ENCODE measurements at places on chromosomes 5 and 9. TPM values are rescaled to one million over a fixed set of nuclear protein-coding genes. Genes with fewer than 3 reads are reported as not detected.
A peak's percentile ranks its signal among the peaks of the same experiment; 100 is the strongest.

DNA sequence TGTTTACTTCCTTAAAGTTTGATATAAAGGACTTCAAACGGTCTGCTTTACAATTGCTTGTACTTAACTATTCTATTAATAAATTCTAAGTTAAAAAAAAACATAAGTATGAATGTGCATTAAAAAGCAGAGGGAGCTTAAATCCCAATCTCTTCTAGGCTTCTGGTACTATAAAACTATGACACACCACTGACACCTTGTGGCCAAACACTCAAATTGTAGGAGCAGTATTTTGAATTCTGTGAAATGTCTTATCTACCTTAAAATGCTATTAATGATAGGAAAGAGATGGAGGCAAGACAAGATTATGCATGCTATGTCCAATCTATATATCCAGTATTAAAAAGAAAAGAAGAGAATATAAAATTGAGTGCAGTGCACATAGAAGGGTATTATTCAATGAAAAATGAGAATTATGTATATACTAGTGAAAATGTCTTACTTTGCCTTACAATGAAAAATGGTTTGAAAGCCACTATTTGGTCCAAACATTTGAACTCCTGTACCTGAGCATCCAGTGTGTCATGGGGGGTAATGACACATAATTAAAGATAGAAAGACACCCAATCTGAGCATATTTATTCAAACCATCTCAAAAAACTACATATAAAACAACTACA, 87.6 kb downstream of the ERP44 start:
- H3K27me3 ChIP-seq = no peaks in the 10 kb centered on the region
- peaks cover 22% of the 10 kb centered on the region for H3K36me3 ChIP-seq
- DNase-seq = peak; percentile 67
- no peaks in the 10 kb centered on the region for H3K4me1 ChIP-seq
- no peak overlapping the region for H3K27ac ChIP-seq

GRCh38 chr9:121160025-121160424, 41.6 kb downstream of the RAB14 start:
- peak overlapping the region; percentile 86 for H3K27ac ChIP-seq
- DNase-seq = no peak
- H3K4me3 ChIP-seq = no peak overlapping the region
- peaks cover 49% of the 10 kb centered on the region for H3K36me3 ChIP-seq
- peaks cover 22% of the 10 kb centered on the region for H3K4me1 ChIP-seq

DNA sequence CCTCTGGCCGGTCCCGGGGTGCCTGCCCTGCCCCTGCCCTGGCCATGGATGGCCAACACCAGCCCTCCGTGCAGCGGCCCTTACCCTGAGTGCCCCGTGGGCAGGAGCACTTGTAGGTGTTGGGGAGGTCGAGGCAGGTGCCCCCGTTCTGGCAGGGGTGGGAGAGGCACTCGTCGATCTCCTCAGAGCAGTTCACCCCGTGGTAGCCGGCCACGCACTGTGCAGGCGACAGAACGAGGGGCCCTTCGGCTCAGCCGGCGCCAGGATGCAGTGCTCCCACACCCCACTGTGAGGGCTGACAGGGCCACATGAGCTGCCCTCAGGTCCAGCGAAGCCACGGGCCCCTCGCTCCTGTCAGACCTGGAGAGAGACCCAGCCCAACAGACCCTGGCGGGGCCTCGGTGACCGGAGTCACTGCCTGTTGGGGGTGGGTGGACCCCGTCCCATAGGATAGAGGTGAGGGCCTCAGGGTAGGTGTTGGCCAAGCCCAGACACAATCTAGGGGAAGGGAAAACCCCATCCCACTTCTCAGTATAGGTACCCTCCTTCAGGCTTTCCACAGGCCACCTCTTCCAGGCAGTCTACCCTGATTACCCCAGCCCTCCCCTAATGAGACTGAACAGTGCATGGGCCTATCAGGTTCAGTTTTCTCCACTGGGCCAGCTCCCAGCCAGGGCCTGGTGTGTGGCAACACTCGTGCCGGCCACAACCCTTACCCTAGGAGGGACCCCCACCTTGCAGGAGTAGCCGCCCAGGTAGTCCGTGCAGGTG, 24.6 kb upstream of the SEC16A start:
- no peak for DNase-seq
- no peak overlapping the region for H3K4me3 ChIP-seq
- H3K4me1 ChIP-seq = no peaks in the 10 kb centered on the region
- peaks cover 4% of the 10 kb centered on the region for H3K36me3 ChIP-seq
- H3K27me3 ChIP-seq = no peaks in the 10 kb centered on the region
- no peak overlapping the region for H3K27ac ChIP-seq

GRCh38 chr5:6592601-6593000, 40.2 kb downstream of the NSUN2 start:
- DNase-seq = no peak
- peaks cover 4% of the 10 kb centered on the region for H3K27me3 ChIP-seq
- peaks cover 18% of the 10 kb centered on the region for H3K36me3 ChIP-seq
- H3K4me1 ChIP-seq = no peaks in the 10 kb centered on the region
- no peak overlapping the region for H3K4me3 ChIP-seq

- no peaks in the 10 kb centered on the region for H3K4me1 ChIP-seq
- H3K4me3 ChIP-seq = no peak overlapping the region
- H3K36me3 ChIP-seq = no peaks in the 10 kb centered on the region
- DNase-seq = no peak
Observed at GRCh38 chr5:65262649-65263059, 219.1 kb downstream of the ADAMTS6 start.

DNA sequence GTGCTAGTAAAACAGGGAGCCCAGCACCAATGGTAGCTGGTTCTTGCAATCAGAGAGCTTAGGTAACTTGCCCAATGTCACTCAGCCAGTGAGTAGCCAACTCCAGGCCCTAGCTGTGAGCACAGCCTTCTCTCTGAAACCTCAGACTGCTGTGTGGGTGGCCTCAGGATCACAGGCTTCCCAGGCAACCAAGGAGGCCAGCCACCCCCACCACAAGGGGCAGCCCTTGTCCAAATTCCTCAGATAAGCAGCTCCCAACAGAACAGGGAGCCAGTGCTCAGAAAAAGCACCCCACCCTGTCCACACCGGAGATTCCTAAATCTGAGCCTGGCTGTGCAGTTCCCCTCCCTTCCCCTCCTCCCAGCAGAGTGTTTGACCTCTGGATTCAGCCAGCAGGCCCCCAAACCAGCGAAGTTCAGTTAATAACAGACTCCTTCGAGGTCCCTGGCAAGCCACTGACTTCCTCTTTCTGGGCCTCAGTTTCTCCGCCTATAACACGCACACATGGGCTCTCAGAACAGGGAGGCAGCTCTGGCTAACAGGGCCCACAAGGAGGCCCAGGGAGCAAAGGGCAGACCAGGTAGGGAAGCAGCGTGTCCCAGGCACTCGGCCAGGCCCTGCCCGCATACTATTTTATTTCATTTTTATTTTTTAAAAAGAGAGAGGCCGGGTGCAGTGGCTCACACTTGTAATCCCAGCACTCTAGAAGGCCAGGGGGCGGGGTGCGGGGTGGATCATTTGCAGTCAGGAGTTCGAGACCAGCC, 2.7 kb downstream of the EEIG1 start:
- H3K27me3 ChIP-seq = no peaks in the 10 kb centered on the region
- H3K36me3 ChIP-seq = peaks cover 38% of the 10 kb centered on the region
- peak overlapping the region; percentile 94 for H3K4me3 ChIP-seq
- peak overlapping the region; percentile 87 for H3K27ac ChIP-seq
- peaks cover 51% of the 10 kb centered on the region for H3K4me1 ChIP-seq

GRCh38 chr5:176803943-176804498, 6.3 kb upstream of the UNC5A start:
- no peak overlapping the region for H3K27ac ChIP-seq
- H3K27me3 ChIP-seq = peaks cover 42% of the 10 kb centered on the region
- H3K4me3 ChIP-seq = no peak overlapping the region
- peak; percentile 43 for DNase-seq
- no peaks in the 10 kb centered on the region for H3K36me3 ChIP-seq
- H3K4me1 ChIP-seq = peaks cover under 1% of the 10 kb centered on the region

DNA sequence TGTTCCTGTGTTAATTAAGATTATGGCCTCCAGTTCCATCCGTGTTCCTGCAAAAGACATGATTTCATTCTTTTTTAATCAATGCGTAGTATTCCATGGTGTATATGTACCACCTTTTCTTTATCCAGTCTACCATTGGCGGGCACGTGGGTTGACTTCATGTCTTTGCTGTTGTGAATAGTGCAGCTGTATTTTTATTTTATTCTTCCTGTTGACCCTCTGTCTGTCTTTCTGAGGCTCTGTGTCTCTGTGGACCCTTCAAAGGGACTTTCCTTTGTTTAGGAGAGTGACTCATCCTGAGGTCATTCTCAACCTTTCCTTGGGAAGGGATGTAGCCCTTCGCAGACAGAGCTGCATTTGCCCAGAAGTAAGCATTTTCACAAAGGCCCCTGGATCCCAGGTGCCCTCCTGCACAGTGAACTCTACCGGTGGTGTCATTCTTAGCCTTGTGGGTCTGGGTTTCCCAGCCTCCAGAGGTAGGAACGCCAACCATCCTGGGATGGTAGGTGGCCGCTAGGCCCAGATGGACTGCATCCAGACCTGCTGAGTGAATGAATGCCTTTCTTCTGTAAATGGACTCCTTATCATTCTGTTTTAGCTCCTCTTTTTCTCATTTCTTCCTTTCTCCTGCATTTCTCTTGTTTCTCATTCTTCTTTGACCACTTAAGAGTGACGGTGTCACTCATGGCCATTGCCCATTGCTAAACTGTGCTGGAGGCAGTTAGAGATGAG, 22.4 kb downstream of the TRIO start:
- no peak overlapping the region for H3K27ac ChIP-seq
- no peaks in the 10 kb centered on the region for H3K4me1 ChIP-seq
- H3K27me3 ChIP-seq = peaks cover 7% of the 10 kb centered on the region
- H3K36me3 ChIP-seq = no peaks in the 10 kb centered on the region
- no peak for DNase-seq

DNA sequence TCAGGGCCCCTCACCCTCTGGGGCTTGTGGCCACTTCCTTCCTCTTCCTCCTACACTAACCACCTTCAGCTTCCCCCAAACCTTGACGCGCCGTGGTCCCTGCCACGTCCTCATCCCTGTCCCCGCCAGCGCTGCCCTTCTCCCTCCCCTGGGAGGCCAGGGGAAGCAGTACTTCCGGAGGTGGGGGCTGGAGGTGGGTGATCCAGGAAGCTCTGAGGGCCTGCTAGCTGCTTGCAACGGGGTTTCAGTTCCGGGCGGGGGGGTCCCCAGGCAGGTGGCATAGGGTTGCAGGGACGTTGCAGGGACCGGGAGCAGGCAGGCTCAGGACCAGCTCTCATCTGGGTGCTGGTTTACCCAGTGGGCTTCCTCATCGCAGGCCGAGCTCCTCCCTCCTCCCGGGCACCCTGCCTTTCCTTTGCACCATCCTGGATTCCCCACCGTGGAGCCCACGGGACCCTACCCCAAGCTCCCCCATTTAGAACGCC, 70.0 kb downstream of the RXRA start:
- peaks cover 47% of the 10 kb centered on the region for H3K4me1 ChIP-seq
- H3K4me3 ChIP-seq = peak overlapping the region; percentile 61

GRCh38 chr5:74316064-74316603, 324.4 kb downstream of the ENC1 start:
- no peak overlapping the region for H3K27ac ChIP-seq
- H3K27me3 ChIP-seq = peaks cover 18% of the 10 kb centered on the region
- H3K4me1 ChIP-seq = peaks cover 9% of the 10 kb centered on the region
- no peaks in the 10 kb centered on the region for H3K36me3 ChIP-seq
- peak; percentile 52 for DNase-seq
- H3K4me3 ChIP-seq = no peak overlapping the region

GRCh38 chr9:107281922-107282667, 984 bp upstream of the RAD23B start:
- H3K27ac ChIP-seq = peak overlapping the region; percentile 39
- DNase-seq = no peak
- peaks cover 7% of the 10 kb centered on the region for H3K36me3 ChIP-seq
- H3K4me3 ChIP-seq = peak overlapping the region; percentile 86

- no peak overlapping the region for H3K27ac ChIP-seq
- H3K4me1 ChIP-seq = no peaks in the 10 kb centered on the region
- no peak for DNase-seq
- no peak overlapping the region for H3K4me3 ChIP-seq
- H3K36me3 ChIP-seq = no peaks in the 10 kb centered on the region
- H3K27me3 ChIP-seq = peaks cover 2% of the 10 kb centered on the region
Observed at GRCh38 chr5:127305493-127305892, 14.9 kb downstream of the MEGF10 start.

GRCh38 chr9:115058175-115058574, 59.8 kb downstream of the TNC start:
- no peak for DNase-seq
- no peaks in the 10 kb centered on the region for H3K4me1 ChIP-seq
- H3K27me3 ChIP-seq = peaks cover 18% of the 10 kb centered on the region
- H3K36me3 ChIP-seq = no peaks in the 10 kb centered on the region
- no peak overlapping the region for H3K27ac ChIP-seq
- H3K4me3 ChIP-seq = no peak overlapping the region

DNA sequence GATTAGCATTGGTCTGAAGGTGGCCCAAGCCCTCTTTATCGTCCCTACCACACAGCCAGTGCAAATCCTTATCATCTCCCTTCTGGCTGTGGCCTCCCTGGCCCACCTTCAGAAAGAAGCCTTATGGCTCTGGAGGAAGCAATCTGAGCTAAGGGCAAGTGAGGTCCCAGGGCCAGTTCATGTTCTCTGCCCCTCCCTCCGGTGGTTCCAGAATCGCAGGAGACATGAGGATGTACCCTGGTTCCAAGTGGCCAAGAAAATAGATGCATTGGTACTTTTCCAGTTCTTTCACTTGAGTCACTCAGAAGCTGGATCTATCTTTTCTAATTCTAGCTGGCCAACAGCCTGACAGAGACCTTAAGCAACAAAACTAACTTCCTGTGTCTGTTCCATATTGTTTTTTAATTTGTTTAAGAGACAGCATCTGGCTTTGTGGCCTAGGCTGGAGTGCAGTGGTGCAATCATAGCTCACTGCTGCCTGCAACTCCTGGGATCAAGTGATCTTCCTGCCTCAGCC, 60.7 kb downstream of the LHFPL2 start:
- no peak overlapping the region for H3K27ac ChIP-seq
- H3K36me3 ChIP-seq = no peaks in the 10 kb centered on the region
- H3K4me1 ChIP-seq = no peaks in the 10 kb centered on the region
- no peak for DNase-seq

- H3K4me1 ChIP-seq = peaks cover 4% of the 10 kb centered on the region
- no peaks in the 10 kb centered on the region for H3K36me3 ChIP-seq
- no peak overlapping the region for H3K27ac ChIP-seq
- peaks cover 3% of the 10 kb centered on the region for H3K27me3 ChIP-seq
- no peak for DNase-seq
Observed at GRCh38 chr5:126736141-126736540, 40.8 kb upstream of the LMNB1 start.

GRCh38 chr5:90985341-90985740, 397.8 kb downstream of the ARRDC3 start:
- H3K36me3 ChIP-seq = no peaks in the 10 kb centered on the region
- no peaks in the 10 kb centered on the region for H3K27me3 ChIP-seq
- no peak overlapping the region for H3K4me3 ChIP-seq
- H3K4me1 ChIP-seq = no peaks in the 10 kb centered on the region
- DNase-seq = no peak

ZNF658 gene
- total RNA-seq = 1.7 TPM

GRM6 gene
- not detected for total RNA-seq

RASEF gene
- total RNA-seq = not detected

ECSCR gene
- 0.74 TPM for total RNA-seq

TYRP1 gene
- total RNA-seq = not detected

SLC36A1 gene
- 3.1 TPM for total RNA-seq

PCDHGA8 gene
- not detected for total RNA-seq

CTNND2 gene
- not detected for total RNA-seq

SOWAHA gene
- total RNA-seq = not detected
